Amygdala (tissue), 56 donors: ENCODE measurements at places on chromosomes 5 and 9.

GRCh38 chr5:6446042-6446441 lies 2.6 kb upstream of the UBE2QL1 start:
- no peak for DNase-seq

DNA sequence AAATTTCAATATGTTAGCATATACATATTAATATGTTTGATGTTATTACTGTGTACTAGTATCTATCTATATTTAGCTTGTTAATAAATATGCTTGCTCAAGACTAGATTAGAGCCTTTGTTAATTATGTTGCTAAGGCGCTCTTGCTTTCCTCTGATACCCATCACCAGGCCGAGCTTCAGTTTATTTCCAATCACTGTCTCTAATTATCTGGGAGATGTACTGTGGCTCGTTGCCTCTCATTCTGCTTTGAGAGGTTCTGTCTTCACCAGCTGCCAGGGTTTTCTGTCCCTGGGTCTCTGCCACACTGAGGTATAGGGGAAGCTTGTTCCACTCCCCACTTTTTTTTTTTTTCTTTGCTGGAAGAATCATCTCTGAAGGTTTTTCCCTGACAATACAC lies 21.0 kb upstream of the TAF11L2 start:
- DNase-seq: no peak

DNA sequence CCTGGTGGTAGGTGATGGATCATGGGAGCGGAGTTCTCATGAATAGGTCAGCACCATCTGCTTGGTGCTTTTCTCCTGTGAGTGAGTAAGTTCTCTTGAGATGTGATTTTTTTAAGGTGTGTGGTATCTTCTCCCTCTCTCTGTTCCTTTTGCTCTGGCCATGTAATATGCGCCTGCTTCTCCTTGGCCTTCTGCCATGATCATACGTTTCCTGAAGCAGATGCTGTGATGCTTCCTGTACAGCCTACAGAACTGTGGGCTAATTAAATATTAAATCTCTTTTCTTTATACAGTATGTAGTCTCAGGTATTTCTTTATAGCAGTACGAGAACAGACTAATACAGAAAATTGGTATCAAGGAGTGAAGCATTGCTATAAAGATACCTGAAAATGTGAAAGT lies 36.4 kb downstream of the UNC13B start:
- no peak for DNase-seq

DNA sequence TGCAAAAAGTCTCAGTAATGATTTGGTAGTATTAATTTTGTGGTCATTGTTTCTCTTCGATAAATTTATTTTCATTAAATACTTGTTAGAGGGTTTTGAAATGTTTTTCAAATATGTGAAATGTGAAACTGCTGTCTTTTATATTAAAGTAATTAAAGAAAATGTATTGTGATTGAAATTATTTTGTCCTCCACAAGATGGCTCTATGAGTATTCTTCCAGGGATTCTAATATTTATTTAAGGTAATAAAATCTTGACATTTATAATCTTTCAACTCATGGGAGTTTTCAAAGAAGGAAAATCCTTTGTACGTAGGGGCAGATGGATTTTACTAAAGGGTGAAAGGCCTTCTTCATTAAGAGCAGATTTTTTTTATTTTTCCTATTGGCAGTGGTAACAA lies 19.3 kb downstream of the ISOC1 start:
- DNase-seq: no peak

DNA sequence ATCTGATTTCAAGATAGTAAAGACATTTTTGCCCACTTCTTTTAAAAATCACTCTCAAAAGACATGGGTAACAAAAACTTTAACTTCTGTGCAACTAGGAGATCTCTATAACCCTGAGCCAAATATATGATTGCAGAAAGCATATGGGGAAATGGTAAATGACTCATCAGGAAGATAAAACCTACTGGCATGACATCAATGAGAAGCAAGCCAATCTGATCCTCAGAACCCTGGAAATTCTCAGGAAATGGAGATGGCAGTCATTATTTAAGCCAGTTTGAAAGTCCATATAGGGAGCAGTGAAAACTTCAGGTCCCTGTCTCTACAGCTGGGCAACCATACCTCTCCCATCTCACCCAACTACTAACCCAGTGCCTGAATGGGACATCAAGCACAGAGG lies 249.7 kb upstream of the NREP start:
- no peak for DNase-seq

DNA sequence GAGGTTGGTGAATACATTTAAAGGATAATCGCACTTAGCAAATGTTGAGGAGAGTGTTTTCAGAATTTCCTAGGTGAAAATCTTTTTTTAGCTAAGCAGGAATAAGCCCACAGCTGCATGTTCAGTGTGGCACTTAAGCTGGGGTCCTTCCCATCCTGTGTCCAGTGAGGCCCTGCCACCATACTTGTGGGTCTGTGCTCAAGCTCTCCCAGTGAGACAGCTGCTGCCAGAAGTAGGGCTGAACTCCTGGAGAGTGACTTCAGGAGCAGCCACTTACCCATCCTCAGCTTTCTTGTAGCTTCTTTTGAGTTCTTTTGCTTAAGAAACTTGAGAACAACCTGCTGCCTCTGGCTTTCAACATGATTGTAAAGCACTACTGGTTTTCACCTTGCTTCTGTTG lies 110.0 kb upstream of the DHFR start:
- DNase-seq: no peak

DNA sequence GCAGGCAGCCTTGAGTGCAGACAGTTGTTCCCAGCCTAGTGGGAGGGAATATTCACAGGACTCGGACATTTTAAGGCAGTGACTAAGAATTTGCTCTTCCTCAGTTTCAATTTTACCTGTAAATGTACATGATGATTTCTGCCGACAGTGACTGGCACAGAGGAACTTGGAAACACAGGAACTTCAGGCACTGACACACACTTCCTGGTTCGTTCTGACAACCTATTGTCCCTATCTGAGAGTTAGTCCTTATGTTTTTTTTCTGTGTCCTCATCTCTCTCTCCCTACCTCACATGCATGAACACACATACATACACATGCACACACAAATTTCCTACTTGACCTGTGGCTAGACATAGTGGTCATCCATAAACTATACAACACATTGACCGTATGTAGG lies 89.4 kb upstream of the CD180 start:
- no peak for DNase-seq

DNA sequence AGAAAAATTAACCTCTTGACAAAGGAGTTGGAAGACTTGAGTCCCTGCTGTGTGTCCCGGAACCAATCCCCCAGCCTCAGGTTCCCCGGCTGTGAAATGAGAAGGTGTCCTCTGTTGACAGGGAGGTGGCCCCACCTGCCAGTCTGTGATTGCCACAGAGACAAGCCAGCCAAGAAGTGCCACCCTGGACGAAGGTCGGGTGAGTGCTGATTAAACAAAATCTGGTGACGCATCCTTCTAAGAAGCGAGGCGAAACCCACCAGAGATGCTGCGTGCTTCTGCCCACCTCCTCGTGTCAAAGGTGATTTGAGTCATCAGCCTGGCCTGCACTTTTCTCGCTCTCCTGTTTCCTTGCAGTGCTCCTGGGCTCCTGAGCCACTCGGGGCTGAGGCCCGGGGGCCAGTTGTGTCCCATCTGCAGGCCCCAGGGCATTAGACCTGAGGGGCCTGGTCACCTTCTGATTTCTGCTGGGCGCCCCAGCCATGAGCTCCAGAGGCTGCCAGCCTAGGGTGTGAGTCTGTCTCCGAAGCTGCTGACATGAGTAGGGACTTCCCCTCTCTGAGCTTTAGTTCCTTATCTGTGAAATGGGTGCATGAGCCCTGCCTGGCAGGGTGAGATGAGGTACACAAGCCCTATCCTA lies 28.7 kb downstream of the NEK6 start:
- no peak for DNase-seq

DNA sequence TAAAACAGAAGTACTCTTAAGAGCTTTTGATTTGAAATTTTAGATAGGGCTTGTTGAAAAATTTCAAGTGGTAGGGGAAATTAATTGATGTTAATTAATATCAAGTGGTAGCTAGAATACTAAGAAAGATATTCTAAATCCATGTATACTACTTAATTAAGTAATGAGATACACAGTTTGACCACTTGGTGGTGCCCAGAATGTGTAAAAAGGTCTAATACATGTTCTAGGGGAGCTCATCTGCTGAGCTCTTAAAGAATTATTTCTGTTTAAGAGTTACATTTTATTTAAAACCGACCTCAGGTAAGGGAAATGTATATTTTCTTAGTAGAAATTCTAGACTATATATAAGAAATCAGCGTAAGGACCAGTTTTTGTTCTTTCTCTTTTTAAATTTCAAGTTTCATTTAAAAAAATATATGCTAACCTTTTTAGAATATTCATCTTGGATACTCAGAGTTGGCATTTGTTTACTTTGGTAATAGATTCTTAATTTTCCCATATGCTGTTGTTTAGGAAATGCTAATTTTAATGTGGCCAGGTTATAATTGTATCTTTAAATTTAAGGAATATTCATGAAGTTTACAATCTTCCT lies 61.5 kb downstream of the LNPEP start:
- no peak for DNase-seq

- DNase-seq: no peak
These were observed 191.0 kb downstream of the GLIS3 start for GRCh38 chr9:4108754-4109465.

DNA sequence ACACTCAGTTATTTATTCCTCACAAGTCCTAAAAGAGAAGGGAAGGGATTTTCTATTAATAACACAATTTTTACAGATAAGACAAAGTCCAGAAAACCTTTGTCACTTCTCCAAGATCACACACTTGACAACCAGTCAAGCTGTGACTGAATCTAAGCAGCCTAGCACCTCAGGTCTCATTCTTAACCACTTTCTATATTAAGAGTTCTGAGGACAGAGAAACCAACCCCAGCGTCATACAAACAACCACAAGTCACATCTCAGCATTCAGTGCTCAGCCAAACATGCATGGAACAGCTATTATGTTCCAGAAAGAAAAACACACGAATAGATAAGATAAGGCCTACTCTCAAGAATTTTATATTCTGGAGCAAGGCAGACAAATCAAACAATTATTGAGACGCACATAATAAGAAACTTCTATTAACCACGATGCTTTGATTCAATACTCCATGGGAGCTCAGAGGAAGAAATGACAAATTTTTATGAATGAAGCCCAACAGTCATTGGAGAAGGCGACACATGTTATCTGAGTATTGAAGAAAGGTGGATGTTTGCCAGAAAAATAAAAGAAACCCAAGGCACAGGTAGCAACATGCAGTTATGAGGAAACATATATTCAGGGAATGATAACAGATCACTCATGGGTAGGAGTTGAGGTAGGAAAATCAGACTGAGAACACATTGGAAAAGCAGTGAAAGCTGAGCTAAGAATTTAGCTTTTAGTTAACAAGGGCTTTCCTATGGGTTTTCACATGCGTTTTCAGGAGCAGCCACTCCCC lies 113.1 kb downstream of the HTR4 start:
- no peak for DNase-seq

- no peak for DNase-seq
These were observed 9.0 kb upstream of the SPINK4 start for GRCh38 chr9:33230756-33231622.

DNA sequence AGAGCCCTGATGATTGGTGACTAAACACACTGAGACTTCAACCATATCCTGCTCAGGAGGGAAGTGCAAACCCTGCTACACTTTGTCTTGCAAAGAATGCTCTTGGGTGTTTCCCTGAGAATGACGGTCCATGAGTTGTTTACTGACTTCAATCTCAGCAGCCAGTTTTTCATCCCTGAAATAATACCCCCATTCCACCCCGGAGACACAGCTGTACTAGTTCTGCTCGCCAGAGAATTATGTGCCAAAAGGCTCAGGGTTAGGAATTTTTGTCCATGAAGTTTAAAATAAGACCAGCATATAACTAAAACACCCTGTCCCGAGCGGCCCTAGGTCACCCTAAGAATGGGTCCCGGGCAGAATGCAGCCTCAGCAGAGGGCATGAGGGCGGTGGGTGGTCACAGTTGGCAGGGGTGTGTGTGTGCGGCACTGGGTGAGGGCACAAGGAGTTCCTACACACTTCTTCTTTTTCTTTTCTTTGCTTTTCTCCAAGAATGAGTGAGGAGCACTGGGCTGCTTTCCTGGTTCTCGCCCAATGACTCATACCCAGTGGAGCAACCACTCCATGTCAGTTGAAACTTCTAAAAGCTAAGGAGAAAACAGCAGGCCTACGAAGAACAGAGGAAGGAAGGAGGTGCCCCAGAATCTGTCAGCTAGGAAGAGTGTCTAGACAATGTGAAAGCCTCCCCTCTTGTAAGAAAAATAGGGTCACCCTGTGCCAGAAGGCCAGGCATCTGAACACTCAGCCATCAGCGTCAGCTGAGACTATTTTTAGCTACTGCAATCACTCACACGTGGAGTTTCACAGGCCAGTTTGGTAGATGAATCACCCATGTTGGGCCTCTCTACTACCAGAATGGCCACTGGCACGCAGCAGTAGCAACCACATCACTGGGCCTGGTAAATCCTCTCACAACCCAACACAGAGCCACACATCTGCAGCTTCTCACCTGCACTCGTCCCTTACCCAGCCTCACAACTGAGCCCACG lies 105.9 kb downstream of the DPYSL3 start:
- no peak for DNase-seq

GRCh38 chr9:83231039-83231438 lies 168.1 kb upstream of the RASEF start:
- DNase-seq: no peak

GRCh38 chr9:137988051-137988450 lies 110.5 kb downstream of the CACNA1B start:
- DNase-seq: no peak

DNA sequence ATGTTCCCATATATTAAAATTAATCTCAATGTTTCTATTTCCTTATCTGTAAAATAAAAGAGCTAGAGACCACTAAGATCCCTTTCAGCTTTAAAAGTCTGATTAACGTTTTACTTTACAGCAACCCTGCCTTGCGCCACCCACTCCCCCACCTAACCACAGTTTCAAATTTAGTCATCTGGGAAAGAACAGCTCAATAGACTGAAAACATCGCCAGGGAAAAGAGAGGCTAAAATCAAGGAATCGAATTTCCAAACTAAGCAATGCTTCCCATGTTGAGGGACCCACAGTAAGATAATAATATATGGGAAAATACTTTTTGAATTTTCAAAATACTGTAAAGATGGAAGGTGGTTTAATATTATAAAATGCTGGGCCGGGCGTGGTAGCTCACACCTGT lies 6.6 kb downstream of the SAXO1 start:
- DNase-seq: no peak

DNA sequence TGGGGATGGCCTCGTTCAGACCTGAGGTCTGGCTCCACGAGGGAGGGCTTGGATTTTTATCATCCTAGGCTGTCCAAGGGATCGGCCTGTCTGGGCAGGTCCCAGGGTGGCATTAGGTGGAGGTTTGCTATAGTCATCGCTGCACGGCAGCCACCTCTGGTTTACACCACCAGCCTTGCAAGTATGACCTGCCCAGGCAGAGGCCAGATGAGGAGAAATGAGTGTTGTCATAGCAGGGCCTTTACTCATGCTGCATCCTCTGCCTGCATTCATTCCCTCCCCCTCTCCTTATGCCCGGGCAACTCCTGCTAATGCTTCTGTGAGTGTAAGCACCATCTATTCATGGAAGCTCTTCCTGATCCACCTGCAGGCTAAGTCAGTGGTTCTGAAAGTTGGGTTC lies 15.3 kb upstream of the NDST1 start:
- no peak for DNase-seq

- DNase-seq: no peak
These were observed 31.4 kb upstream of the ANKRD55 start for GRCh38 chr5:56264417-56265025.
